ENCODE measurements at places on chromosomes 2 and 18.
A peak's percentile ranks its signal among the peaks of the same experiment; 100 is the strongest.

GRCh38 chr2:217054791-217055190 lies 194.9 kb upstream of the TNP1 start:
- DNase-seq, result no peak

GRCh38 chr2:189412330-189412953 lies 28.8 kb upstream of the WDR75 start:
- peak; percentile 72 for DNase-seq

DNA sequence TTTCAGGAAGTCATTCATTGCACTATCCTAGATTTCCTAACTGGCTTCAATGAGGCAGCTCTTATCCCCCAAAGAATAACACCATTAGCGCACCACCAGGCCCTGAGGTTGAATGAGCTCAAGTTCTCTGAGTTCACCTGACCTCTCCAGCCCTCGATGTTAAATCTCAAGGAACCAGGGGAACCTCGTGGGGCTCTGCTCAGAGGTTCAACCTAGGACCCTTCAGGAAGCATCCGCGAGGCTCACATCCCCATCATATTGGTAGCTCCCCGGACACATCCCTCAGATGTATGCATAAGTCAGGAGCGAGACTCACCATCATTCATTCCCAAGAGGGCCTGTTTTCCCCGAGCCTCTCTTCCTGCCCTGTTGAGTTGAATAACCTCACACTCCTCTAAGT lies 145.6 kb upstream of the KLHL29 start:
- DNase-seq, result no peak

- peak; percentile 54 for DNase-seq
Measured at GRCh38 chr2:160868891-160869290, 291.3 kb upstream of the TANK start.

- no peak for DNase-seq
Measured at GRCh38 chr18:77487951-77488740, 238.5 kb downstream of the GALR1 start.

- DNase-seq, result peak; percentile 60
Measured at GRCh38 chr2:127486247-127487058, 39.8 kb downstream of the IWS1 start.

GRCh38 chr2:180980943-180981911 lies 822 bp downstream of the UBE2E3 start:
- peak; percentile 55 for DNase-seq
